ENCODE measurements at places on chromosomes 13 and 19.

- peaks cover 3% of the 10 kb centered on the region for H3K4me1 ChIP-seq
These were observed 17.6 kb downstream of the KDM4B start for GRCh38 chr19:4986471-4986891.

- no peak overlapping the region for H3K4me3 ChIP-seq
- H3K27ac ChIP-seq = no peak overlapping the region
- peaks cover 7% of the 10 kb centered on the region for H3K4me1 ChIP-seq
These were observed 20.3 kb upstream of the CEACAM1 start for GRCh38 chr19:42548552-42548951.

DNA sequence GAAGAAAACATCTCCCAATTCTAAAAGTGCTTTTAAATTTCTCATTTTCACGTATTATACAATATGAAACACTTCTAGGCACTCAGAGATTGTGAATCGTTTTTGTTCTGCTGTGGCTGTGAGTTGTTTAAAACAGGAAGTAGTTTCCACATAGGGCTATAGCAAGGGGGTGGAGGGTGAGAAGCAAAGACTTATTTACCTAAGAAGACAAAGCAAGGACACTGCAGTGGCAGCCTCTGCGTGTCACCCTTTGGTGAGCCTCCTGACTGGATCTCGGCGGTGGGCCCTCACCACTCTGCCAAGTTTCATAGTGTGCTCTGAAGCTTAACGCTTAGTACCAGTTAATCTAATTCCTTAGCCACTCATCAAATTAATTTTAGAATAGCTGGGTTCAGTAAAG lies 56.8 kb downstream of the TNFSF13B start:
- H3K27ac ChIP-seq = no peak overlapping the region
- peak; percentile 35 for DNase-seq
- H3K4me1 ChIP-seq = peaks cover 28% of the 10 kb centered on the region
- no peaks in the 10 kb centered on the region for H3K36me3 ChIP-seq
- H3K27me3 ChIP-seq = peaks cover 9% of the 10 kb centered on the region

DNA sequence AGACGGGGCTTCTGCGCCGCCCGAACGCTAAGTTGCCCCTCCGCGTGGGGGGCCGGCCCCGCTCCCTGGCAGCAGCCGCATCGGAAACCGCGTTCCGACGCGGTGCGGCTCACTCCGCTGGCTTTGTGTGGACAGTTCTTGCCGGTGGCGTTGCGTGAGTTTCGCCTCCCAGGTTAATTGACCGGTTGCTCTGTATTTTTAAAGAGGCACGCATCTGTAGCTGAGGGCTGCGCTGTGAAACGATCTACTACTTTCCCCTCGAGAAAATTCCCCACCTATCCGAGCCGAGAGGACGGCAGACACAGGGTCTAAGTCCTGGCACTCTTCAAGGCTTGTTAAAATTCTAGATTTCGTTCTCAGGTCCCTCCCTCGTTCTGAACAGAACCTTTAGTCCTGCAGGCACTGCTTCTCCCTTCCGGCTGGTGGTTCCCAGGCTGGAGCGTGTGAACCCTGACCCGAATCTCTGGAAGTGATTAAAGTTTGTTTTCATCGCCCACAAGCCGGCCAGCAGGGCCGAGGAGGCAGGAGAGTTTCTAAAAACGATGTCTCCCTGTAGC lies 933 bp downstream of the ARHGEF7 start:
- peaks cover 17% of the 10 kb centered on the region for H3K4me1 ChIP-seq
- H3K36me3 ChIP-seq = no peaks in the 10 kb centered on the region
- peak overlapping the region; percentile 30 for H3K4me3 ChIP-seq
- peaks cover 31% of the 10 kb centered on the region for H3K27me3 ChIP-seq

GRCh38 chr19:489418-490196 lies 6.7 kb upstream of the MADCAM1 start:
- peak overlapping the region; percentile 98 for H3K4me3 ChIP-seq
- DNase-seq = no peak
- peaks cover 12% of the 10 kb centered on the region for H3K4me1 ChIP-seq
- no peaks in the 10 kb centered on the region for H3K36me3 ChIP-seq
- no peak overlapping the region for H3K27ac ChIP-seq
- H3K27me3 ChIP-seq = no peaks in the 10 kb centered on the region

DNA sequence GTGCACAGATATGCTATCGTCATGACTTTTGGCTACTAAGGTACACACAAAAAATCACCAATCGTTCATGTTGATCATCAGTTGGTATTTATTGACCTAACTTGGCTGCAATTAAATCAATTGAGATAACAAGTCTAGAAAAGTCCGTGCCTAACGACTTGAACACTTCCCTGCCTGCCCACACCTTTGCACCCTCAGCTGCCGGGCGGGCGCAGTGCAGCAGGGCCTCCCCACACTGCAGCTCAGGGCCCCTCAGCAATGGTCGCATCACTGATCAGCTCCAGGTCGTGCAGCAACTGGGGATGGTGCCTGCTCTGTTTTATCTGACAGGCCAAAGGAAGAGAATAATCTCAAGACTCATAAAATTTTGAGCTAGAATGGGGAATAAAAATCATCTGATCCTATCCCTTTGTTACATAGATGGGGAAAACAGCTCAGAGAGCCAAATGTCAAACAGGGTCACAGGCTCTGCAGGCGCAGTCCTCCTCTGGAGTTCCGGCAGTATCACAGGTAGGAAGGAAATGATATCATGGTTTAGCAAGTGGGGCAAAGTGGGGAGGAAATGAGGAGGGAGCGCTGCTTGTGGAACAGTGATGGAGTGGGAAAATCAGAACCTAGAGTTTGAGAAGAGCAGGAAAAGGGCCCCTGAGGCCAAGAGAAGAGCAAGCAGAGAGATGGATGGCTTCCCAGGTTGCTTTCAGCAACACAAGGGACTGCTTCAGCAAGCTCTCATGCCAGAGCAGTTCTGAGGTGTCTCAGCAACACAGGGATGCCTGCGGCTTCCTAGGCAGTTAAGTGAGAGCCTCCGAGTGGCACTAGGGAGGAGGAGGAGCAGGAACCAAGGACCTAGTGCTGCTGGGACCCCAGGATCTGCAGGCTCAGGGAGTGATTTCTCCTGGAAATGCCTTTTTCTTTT lies 57.5 kb downstream of the SLC7A1 start:
- no peak overlapping the region for H3K27ac ChIP-seq
- H3K4me3 ChIP-seq = no peak overlapping the region
- no peaks in the 10 kb centered on the region for H3K27me3 ChIP-seq
- H3K4me1 ChIP-seq = no peaks in the 10 kb centered on the region
- H3K36me3 ChIP-seq = no peaks in the 10 kb centered on the region

GRCh38 chr13:99821741-99822140 lies 149.8 kb downstream of the ZIC5 start:
- no peak overlapping the region for H3K4me3 ChIP-seq
- no peaks in the 10 kb centered on the region for H3K27me3 ChIP-seq
- H3K4me1 ChIP-seq = no peaks in the 10 kb centered on the region
- H3K36me3 ChIP-seq = no peaks in the 10 kb centered on the region
- H3K27ac ChIP-seq = no peak overlapping the region
- no peak for DNase-seq

DNA sequence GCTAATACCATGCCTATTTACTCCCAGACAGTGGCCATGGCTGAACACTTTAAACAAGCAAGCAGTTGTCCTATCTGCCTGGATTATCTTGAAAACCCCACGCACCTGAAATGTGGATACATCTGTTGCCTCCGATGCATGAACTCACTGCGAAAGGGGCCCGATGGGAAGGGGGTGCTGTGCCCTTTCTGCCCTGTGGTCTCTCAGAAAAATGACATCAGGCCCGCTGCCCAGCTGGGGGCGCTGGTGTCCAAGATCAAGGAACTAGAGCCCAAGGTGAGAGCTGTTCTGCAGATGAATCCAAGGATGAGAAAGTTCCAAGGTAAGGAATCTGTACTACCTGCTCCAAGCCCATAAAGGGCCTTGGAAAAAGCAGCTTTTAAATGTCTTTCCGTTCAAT lies 8.6 kb downstream of the RFPL4AL1 start:
- no peaks in the 10 kb centered on the region for H3K36me3 ChIP-seq
- no peaks in the 10 kb centered on the region for H3K4me1 ChIP-seq
- H3K4me3 ChIP-seq = no peak overlapping the region

DNA sequence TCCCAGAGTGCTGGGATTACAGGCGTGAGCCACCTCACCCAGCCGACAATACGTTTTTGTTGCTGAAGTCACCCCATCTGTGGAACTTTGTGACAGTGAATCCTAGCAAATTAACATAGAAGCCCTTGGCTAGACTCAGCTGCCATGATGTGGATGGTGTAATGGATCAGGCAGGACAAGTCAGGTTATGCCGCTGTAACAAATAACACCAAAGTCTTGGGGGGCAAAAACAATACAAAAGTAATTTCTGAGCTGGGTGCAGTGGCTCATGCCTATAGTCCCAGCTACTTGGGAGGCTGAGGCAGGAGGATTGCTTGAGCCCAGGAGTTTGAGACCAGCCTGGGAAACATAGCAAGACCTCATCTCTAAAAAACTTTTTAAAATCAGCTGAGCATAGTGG lies 29.3 kb downstream of the PNPLA6 start:
- no peak overlapping the region for H3K4me3 ChIP-seq
- H3K27me3 ChIP-seq = no peaks in the 10 kb centered on the region
- H3K27ac ChIP-seq = no peak overlapping the region
- no peak for DNase-seq

DNA sequence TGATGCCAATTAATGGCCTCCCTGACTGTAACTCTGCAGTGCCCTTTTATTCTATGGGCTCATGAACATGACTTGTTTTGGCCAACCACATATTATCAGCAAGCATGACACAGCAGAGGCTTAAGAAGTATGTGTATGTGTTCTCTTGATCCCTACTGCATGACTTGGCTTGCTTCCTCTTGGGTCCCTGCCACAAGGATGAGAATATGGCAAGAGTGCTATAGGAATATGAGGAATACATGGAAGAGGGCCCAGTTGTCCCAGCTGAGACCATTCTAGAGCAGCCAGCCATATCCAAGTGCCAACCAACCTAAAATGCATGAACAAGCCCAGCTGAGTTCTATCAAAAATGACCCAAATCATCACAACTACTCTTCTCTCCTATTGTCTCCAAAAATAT lies 576.7 kb upstream of the PCDH9 start:
- H3K27me3 ChIP-seq = no peaks in the 10 kb centered on the region
- no peak overlapping the region for H3K4me3 ChIP-seq
- H3K4me1 ChIP-seq = no peaks in the 10 kb centered on the region
- no peaks in the 10 kb centered on the region for H3K36me3 ChIP-seq
- H3K27ac ChIP-seq = no peak overlapping the region

- H3K27me3 ChIP-seq = no peaks in the 10 kb centered on the region
- H3K36me3 ChIP-seq = no peaks in the 10 kb centered on the region
- H3K4me1 ChIP-seq = peaks cover 10% of the 10 kb centered on the region
- DNase-seq = no peak
These were observed 2.0 kb upstream of the ZNF784 start for GRCh38 chr19:55626350-55626749.

DNA sequence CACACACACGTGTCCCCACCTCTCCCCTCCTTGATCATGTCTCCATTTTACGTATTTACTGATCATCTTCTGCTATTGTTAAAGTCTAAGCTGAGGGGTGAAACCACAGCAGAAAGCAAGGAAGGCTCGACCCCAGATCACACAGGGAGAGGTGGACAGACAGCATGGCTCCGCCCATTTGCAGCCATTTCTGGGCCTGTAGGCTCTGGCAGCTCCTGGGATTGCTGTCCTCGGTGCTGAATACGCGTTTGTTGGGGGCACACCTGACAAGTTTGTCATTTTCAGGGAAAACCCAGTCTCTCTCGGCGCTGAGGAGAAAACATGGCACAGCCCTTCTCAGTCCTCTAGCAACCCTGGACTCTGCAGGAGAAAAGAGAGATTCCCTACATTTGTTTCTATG lies 8.0 kb downstream of the TMEM86B start:
- no peak for DNase-seq
- peaks cover 8% of the 10 kb centered on the region for H3K4me1 ChIP-seq
- no peak overlapping the region for H3K27ac ChIP-seq
- H3K27me3 ChIP-seq = peaks cover 5% of the 10 kb centered on the region
- H3K4me3 ChIP-seq = no peak overlapping the region

GRCh38 chr13:75935805-75936204 lies 299.7 kb downstream of the LMO7 start:
- H3K27ac ChIP-seq = no peak overlapping the region
- no peaks in the 10 kb centered on the region for H3K4me1 ChIP-seq
- no peak for DNase-seq
- H3K36me3 ChIP-seq = no peaks in the 10 kb centered on the region
- H3K4me3 ChIP-seq = no peak overlapping the region

GRCh38 chr13:104491916-104492315 lies 1425.7 kb upstream of the SLC10A2 start:
- no peak for DNase-seq
- no peak overlapping the region for H3K27ac ChIP-seq
- no peaks in the 10 kb centered on the region for H3K4me1 ChIP-seq
- H3K36me3 ChIP-seq = no peaks in the 10 kb centered on the region
- H3K4me3 ChIP-seq = no peak overlapping the region

- H3K36me3 ChIP-seq = no peaks in the 10 kb centered on the region
- H3K27me3 ChIP-seq = no peaks in the 10 kb centered on the region
- no peak overlapping the region for H3K4me3 ChIP-seq
- no peak for DNase-seq
- no peak overlapping the region for H3K27ac ChIP-seq
- H3K4me1 ChIP-seq = no peaks in the 10 kb centered on the region
These were observed 522.6 kb downstream of the RFC3 start for GRCh38 chr13:34340534-34340933.

DNA sequence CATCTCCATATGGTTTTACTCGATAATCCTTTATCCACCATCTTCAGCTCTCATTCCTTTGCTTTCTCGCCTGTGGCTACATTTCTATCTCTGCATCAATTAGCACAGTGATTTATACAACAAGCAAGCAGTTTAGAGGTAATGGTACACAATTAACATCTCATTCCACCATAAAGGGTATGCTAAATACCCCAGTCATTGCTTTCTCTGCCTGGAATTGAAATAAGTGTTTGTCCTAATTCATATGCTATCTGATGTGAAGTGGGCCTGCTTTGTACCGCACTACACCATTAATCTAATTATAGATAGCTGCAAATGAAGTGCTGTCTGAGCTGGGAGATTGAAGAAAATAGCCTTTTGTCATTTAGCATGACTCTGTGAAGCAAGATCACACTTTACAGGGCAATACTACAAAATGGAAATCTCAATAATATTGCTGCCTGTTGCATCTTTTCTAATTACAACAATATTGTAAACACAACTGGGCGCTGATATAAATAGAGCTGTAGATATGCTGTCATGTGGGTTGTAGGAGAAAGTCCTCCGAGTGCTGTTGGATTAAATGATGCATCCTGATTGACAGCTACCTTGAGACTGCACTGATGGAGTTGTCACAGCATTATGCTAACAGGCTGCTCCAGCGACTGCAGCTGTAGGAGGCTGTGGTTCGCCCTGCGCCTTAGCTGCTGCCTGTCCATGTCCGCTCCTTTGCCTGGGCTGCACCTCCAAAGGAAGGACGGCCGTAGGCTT lies 78.2 kb downstream of the GGACT start:
- no peaks in the 10 kb centered on the region for H3K27me3 ChIP-seq
- no peak for DNase-seq
- no peaks in the 10 kb centered on the region for H3K36me3 ChIP-seq
- no peak overlapping the region for H3K4me3 ChIP-seq
- H3K4me1 ChIP-seq = no peaks in the 10 kb centered on the region

GRCh38 chr13:93172109-93172508 lies 54.5 kb upstream of the GPC6 start:
- H3K4me1 ChIP-seq = no peaks in the 10 kb centered on the region
- no peak for DNase-seq
- H3K4me3 ChIP-seq = no peak overlapping the region
- no peak overlapping the region for H3K27ac ChIP-seq
- no peaks in the 10 kb centered on the region for H3K36me3 ChIP-seq

GRCh38 chr13:60654415-60654814 lies 257.4 kb downstream of the TDRD3 start:
- no peaks in the 10 kb centered on the region for H3K36me3 ChIP-seq
- H3K4me3 ChIP-seq = no peak overlapping the region
- no peak for DNase-seq

GRCh38 chr19:54916822-54917221 lies 10.9 kb downstream of the NCR1 start:
- H3K36me3 ChIP-seq = no peaks in the 10 kb centered on the region
- no peaks in the 10 kb centered on the region for H3K4me1 ChIP-seq
- no peak for DNase-seq
- no peak overlapping the region for H3K4me3 ChIP-seq
